ENCODE measurements at places on chromosomes 11 and 22.

GRCh38 chr22:29629903-29630516, 26.6 kb downstream of the NF2 start:
- no peak for ATAC-seq

GRCh38 chr22:42468841-42469240, 36.6 kb upstream of the NFAM1 start:
- ATAC-seq: no peak

DNA sequence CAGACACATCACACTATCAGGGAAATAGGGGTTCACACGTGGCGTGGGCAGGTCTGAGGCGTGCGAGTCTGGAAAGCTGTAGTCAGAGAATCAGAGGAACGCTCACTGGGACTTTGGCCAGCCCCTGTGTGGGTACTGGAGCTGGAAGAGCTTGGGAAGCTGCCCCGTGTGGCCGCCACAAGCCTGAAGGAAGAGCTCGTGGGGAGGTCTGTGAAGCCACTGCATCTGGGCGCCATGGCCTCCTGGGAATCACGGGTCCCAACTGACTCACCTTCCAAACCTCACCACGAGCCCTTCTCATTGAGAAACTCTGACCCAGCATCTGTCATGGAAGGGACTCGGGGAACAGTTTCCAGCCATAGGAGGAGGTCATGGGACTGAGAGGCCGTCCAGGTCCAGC, 5.9 kb upstream of the MRGPRF start:
- ATAC-seq: no peak

- no peak for ATAC-seq
Measured at GRCh38 chr11:103114836-103115235, 5.6 kb downstream of the DYNC2H1 start.

GRCh38 chr22:17946662-17947367, 77.5 kb downstream of the MICAL3 start:
- no peak for ATAC-seq

GRCh38 chr11:77080643-77081210, 14.0 kb downstream of the CAPN5 start:
- ATAC-seq: no peak

DNA sequence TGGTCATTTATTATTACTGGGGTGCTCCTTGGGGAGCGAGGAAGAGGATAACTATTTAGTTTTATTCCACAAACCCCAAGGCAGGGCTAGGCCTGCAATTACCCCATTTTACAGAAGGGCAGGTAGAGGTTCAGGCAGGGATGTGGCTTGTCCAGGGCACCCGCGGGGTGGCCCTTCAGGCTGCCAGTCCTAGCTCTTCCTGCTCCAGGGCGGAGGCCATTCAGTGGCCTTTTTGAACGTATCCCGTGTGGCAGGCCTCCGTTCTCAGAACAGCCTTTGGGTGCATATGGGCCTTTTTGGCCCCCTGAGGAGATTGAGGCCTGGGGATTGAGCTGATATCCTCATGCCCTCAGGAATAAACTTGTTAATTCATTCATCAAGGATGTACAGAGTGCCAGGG, 66.2 kb downstream of the MPPED1 start:
- ATAC-seq: no peak

GRCh38 chr11:134987822-134988221, 575.8 kb upstream of the B3GAT1 start:
- no peak for ATAC-seq

DNA sequence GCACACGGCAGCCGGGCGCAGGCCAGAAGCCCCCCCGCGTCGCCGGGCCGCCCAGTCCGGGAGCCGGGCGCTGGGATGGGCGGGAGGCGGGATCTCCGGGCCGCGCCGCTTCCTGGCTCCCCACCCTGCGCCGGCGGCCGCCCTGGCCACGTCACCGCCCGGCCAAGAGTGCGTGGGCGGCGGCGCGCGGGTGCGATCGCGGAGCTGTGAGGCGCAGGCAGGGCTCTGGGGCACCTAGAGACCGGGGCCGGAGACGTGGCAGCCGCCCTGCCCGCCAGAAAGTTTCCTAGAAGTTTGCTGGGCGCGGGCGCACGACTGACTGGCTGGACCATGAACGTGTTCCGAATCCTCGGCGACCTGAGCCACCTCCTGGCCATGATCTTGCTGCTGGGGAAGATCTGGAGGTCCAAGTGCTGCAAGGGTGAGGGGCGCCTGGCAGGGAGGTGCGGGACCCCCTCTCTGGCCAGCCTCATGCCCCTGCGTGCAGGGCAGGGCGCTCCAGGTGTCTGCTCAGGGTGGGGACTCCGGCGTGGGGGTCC, at the start of gene KDELR3:
Gene KDELR3 (plus strand): TSS at position 193 of the 539 bp plus-strand sequence. CDS start 138 bp downstream, at position 331.
- ATAC-seq: peak; percentile 82

DNA sequence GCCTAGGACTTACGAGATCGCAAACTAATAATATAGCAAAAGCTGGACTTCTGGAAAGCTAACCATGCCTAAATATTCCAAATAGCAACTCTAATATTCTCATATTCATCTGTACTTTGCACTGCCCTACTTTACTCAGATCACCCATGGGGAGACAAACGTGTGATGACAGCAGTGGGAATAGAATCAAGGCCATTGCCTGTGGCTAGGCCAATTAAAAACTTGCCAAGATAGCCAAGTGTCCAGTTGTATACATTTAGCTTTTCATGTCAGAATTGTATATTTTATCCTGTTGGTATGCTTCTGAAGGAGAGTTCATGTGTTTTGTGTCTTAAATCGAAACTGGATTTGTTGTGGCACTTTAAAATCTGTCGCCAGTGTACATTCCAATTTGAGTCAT, 1.2 kb upstream of the CEP126 start:
- ATAC-seq: no peak

DNA sequence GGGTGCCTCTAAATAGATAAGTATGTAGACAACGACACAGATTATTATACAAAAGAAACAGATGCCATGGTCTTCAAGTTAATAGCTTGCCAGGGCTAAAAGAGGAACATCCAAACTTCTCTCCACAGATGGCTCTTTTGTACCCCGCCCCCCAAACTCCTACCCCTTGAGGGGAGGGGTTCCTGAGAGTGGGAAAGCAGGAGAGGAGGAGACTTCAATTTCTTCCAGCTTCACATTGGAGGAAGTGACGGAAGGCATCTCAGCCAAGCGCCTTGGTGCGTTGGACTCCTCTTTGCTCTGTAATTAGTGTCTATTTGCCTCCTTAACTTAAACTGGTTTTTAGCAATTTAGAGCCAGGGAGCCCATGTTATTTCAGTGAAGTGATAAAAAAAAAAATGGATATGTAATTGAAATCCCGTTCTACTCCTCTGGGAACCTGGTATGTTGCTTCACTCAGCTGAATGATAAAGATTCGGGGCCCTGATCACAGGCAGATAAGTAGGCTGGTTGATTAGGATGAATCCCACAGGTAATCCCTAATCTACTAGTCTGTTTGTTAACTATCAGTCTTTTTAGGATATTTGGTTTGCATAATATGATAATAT, 580.9 kb upstream of the CADM1 start:
- ATAC-seq: no peak

DNA sequence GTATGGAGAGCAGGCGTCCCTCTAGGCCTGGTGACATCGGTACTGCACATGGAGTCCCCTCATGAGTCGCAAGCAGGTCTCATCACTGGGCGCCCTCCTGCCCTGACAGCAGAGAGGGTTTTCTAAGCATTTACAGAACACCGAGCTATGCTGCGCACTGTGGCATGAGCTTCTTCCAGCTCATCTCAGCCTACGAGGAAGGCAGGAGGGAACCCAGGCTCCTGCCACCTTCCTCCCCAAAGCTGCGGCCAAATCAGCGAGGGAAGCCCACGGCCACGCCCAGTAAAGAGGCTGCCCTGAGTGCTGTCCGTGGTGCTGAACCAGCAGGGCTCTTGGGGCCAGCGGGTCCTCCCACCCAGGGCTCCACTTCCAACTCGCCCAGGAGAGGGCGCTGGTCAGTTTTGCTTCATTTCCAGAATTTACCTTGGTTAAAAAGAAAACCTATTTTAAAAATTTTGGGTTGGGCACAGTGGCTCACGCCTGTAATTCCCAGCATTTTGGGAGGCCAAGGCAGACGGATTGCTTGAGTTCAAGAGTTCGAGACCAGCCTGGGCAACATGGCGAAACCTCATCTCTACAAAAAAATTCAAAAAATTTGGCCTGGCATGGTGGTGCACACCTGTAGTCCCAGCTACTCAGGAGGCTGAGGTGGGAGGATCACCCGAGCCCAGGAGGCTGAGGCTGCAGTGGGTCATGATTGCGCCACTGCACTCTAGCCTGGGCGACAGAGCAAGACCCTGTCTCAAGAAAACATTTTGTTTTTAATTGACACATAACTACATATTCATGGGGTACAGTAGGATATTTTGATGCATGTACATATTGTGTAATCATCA, 34.2 kb downstream of the PHF21B start:
- no peak for ATAC-seq

- ATAC-seq: peak; percentile 49
Measured at GRCh38 chr11:7927635-7928034, 3.4 kb downstream of the OR10A6 start.

GRCh38 chr22:25366876-25367466, 147.5 kb downstream of the CRYBB2 start:
- no peak for ATAC-seq

GRCh38 chr11:116792869-116793771, 1.4 kb upstream of the APOA5 start:
- no peak for ATAC-seq

DNA sequence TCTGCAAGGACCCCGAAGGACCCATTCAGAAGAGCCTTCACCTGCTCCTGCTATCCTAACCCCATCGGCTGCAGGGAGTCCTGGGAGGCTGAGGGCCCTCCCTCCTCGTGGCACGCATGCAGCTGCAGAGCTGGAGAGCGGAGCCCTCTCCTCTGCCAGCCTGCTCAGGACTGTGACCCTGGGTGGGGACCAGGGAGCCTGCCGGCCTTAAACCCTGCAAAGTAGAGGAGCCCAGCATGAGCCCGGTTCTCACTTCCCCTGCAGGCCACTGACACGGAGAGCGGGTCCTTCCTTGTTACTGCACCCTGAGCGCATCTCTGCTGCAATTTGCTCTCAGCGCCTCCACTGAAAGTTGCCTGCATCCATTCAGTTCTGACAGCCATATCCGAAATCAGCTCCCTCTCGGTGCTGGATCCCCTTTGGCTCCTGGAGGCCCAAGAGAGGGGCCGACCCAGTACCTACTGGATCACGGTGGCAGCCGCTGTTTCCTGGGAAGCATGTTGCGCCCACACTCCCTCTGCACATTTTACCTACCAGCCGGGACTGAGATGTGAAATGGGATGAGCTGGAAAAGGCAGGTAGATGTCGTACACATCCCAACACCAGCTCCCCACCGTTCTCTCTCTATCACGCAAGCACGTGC, 312.1 kb downstream of the NTM start:
- ATAC-seq: no peak

DNA sequence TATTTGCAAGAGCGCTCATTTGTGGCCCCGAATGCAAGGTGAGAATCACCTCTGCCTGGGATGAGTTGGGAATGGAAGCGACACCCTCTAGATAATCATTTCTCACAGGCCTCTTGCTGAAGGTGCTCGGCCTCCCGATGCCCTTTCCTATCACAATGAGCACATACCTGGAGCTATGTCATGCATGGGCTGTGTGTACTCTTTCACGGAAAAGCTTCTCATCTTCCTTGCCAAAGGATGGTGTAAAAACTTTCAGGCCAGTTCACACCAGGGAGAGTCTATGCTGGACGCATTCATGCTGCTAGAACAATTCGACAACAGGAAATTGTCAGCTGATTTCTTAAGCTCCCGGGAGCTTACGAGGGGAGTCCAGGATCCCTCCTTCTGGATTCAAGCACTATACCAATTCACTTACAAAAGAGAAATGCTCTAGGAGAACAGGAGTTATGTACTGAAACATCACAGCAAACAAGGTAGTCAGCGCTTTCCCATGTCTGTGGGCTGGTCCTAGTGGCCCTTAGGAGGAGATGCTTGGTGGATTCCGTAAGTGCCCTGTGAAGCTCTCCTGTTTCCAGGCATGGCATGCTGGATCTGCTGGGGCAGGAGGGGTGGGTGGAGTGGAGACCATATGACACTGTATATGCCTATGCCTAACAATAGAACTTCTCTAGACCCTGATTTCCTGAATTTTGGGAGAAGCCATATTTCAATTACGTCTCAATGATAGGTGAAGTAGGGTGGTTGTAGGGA, 53.1 kb upstream of the B3GAT1 start:
- ATAC-seq: no peak

- ATAC-seq: no peak
Measured at GRCh38 chr11:16121853-16122252, 234.5 kb downstream of the SOX6 start.

DNA sequence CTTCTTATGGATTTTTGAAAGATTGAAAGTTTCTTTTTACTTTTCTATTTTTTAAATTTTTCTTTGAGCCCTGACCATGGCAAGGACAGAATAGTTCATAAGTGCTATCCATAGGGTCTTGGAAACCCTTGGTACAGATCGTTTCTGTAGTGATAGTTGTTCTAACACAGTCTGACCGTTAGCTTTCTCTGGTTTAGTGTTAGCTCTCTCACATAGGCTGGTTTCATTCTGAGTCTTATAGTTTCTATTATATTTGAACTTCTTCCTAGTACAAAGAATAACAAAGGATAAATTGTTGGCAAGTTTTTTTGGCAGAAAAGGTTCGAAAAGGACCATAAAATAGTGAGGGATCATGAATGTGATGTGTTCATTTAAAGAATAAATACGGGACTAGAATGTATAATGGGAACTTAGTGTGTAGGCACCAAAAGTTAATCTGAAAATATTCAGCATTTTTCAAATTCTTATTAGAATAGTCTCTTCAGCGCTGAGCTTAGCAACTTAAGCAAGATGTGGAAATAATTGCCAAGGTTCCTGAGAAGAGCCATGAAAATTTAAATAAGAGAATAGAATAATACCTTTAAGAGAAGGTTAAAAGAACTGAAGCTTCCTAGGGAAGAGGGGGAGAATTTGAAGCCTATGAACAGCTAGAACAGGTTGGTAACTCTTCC, 24.1 kb downstream of the FDX1 start:
- peak; percentile 37 for ATAC-seq

GRCh38 chr22:46078241-46079092, 71.9 kb upstream of the PPARA start:
- no peak for ATAC-seq

DNA sequence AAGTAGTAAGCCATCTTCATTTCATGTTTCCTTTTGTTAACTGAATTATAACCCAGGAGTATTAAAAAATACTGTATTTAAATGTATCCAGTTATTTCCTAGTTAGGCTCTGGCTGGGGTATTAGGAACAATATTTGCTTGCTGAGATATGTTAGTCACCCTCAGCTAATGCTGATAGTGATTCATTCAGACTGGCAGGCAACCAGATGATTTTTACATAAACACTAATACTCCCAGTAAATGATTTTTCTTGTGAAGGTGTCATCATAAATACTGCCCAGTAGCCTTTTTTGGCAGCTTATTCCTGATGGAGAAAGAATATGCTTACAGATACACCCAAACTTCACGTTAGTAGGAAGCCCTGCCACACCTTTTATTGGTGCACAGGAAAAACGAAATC, 8.1 kb downstream of the YWHAH start:
- ATAC-seq: peak; percentile 40

- no peak for ATAC-seq
Measured at GRCh38 chr11:64006398-64006797, 20.2 kb downstream of the OTUB1 start.

All from activated CD4-positive, CD25-positive, alpha-beta regulatory T cell treated with anti-CD3 and anti-CD28 coated beads, Interleukin-2, amount 50 U/mL, for 24 hours (primary cell).